Vagina (tissue), 2 donors: ENCODE measurements at places on chromosomes 13 and 19.

DNA sequence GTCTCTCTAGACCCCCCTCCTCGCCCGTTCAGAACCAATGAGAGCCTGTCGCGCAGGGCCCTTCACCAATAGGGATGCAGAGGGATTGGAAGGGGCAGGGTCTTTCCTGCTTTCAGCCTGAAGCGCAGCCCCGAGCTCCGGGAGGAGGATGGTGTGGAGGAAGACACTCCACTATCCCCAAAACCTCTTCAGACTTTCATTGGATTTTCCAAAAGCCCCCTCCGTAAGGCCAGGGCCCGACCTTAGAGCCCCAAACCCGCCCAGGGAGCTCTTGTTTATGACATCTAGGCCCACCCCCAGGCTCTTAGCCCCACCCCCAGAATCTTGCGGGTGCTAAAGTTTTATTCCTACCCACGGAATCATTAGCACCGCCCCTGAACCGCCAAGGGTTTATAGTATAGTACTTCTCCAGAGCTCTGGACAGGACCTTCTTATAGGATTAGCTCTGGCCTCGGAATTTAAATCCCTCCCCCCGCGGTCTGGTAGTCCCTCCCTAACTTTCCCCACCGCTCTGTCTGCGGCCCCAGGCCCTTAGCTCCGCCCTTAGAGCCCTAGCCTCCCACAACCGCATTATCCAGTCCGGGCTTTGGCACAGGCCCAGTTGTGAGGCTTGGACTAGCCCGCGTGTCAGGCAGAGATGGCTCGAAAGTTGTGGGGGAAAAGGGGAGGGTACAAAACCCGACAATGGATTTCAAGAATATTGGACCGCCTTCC lies 6.6 kb upstream of the EML2 start:
- no peak for DNase-seq

DNA sequence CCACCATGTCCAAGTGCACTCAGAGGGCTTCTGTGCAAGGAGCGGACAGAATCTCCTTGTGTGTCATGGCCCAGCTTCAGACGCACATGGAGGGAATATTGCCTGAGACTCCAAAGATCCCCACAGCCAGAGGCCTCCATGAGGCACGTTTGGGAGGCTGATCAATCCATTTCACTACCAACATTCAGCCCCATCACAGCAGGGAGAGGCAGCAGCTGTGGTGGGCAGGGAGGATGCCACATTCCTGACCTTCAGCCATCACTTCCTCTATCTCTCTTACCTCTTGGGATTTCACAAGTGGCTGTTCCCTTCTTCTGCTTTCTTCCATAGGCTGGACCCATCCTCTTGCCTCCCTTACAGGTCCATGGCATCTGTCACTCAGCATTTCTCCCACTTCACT lies 82.4 kb upstream of the MBNL2 start:
- DNase-seq: no peak

- no peak for DNase-seq
These were observed 463.7 kb upstream of the NBEA start for GRCh38 chr13:34478376-34478775.

- no peak for DNase-seq
These were observed 434 bp upstream of the FNDC3A start for GRCh38 chr13:48975101-48975855.

DNA sequence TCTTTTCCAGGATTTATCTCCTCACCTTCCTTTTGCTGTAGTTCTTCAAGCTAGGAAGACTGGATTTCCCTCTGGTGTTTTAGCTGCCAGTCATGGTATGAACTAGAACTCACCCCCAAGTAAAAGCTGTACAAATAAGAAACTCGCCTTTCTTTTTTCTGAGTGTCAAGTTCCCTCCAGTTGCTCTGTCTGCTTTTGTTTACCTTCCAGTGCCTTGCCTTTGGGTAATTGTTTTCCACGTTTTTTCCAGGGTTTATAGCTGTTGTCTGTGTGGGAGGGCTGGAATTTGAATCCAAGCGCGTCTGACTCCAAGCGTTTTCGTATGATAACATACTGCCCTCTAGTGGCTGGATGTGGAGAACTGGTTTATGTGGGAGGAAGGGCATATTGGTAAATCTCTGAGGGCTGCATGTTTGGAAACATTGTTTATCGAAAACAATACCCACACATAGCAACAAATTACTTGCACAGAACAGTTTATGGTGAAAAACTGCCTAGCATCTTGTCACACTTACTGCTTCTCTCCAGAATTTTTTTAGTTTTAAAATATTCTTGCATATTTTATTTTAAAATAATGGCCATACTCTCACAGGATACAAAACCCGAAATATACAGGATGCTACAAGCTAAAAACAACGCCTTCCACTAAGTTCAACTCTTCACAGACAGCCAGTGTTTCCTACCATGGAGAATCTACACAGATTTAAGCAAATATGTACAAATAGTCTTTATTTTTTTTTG lies 19.2 kb downstream of the RCN3 start:
- DNase-seq: no peak
